ENCODE measurements at places on chromosomes 11 and 22.
A peak's percentile ranks its signal among the peaks of the same experiment; 100 is the strongest.

GRCh38 chr11:32184041-32184722, 93.3 kb downstream of the RCN1 start:
- DNase-seq = no peak

GRCh38 chr11:7665473-7666291, 7.6 kb downstream of the CYB5R2 start:
- DNase-seq = peak; percentile 23

- DNase-seq = no peak
Measured at GRCh38 chr11:121066623-121067022, 34.4 kb upstream of the TECTA start.

- DNase-seq = no peak
Measured at GRCh38 chr22:19203834-19204233, 25.3 kb upstream of the SLC25A1 start.

GRCh38 chr11:66704659-66705360, 24.2 kb downstream of the SPTBN2 start:
- DNase-seq = no peak

DNA sequence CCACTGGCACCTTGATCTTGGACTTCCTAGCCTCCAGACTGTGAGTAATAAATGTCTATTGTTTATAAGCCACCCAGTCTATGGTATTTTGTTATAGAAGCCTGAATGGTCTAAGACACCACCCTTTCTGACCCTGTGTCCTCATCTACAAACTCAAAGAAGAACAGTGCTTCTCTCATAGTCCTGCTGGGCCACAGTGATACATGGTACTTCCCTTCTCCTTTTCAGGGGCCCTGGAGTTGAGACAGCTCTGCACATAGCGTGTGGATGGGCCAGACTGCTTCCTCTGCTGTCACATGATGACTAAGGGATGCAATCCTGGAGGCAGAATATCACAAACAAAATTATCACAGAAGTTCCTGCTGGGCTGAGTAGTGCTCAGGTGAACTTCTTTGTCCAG, 5.0 kb downstream of the KCNJ11 start:
- DNase-seq = no peak

DNA sequence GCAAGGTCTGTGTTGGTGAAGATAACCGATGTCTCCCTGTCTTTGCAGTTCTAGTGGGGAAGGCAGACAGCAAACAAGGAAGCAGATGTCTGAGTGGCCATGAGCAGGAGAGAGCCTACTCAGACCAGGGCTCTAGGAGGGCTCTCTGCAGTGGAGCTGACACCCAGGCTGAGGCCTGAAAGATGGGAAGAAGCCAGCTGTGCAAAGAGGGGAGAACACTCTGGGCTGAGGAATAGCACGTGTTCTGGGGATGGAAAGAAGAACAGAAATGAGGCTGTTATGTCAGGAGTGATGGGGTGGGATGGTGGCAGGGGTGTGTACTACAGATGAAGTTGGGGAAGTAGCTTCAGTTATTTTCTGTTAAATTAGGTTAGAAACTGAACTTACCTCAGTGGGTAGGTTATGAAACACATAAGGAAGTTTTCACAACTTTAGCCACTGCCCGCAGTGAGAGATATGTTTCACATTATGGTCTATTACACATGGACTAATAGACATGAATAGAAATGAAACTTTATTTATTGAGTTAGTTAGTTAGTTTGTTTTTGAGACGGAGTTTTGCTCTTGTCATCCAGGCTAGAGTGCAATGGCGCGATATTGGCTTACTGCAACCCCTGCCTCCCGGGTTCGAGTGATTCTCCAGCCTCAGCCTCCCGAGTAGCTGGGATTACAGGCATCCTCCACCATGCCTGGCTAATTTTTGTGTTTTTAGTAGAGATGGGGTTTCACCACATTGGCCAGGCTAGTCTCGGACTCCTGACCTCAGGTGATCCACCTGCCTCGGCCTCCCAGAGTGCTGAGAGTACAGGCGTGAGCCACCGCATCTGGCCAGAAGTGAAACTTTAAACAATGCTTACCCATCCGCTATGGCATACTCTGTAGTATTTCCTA, 7.8 kb downstream of the DCPS start:
- DNase-seq = no peak

- no peak for DNase-seq
Measured at GRCh38 chr11:12602421-12602820, 71.8 kb upstream of the TEAD1 start.

DNA sequence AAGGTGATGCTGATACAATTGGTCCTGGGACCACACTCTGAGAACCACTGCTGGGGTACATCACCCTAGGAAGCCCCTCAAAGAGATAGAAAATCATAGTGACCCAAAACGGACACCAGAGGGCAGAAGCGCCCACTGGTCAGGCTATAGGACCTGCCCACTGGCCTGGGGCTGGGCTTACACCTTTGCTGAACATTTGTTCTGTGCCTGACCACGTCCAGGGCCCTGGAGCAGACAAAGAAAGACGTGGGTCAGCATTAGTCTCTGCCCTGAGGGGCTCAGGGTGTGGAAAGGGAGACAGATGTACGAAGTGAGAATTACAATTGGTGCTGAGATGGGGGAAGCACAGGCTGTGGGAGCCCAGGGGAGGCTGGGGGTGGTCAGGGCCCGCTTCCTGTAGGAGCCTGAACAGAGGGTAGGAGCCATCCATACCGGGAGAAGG, 14.4 kb upstream of the SERPINH1 start:
- no peak for DNase-seq

DNA sequence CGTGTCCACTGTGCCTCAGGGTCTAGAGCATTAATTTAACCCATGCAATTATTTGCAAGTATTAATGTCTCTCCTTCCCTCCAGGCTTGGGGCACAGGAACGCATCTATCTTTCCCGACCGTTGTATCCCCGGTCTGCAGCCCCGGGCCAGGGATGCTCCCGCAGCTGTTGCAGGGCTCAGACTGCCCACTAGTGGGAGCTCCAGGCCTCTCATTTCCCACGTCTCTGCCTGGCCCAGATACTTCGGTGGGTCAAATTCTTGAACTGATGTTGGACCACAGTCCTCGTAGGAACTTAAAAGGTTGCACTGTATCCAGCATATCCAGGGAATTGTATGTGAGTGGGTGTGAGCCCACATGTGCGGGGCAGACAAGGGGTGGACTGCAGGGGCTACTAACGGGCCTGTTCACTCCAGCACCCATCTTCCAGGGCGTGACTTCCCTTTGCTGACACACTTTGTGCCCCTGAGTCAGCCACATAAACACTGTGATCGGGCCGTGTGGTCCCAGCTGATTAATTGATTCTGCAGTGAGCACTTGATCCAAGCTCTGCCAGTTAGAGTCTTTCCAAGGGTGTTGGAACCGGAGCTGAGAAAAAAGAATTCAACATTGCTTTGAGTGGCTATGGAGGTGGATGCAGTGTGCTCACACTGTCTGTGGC, 451.3 kb downstream of the TBC1D22A start:
- no peak for DNase-seq

DNA sequence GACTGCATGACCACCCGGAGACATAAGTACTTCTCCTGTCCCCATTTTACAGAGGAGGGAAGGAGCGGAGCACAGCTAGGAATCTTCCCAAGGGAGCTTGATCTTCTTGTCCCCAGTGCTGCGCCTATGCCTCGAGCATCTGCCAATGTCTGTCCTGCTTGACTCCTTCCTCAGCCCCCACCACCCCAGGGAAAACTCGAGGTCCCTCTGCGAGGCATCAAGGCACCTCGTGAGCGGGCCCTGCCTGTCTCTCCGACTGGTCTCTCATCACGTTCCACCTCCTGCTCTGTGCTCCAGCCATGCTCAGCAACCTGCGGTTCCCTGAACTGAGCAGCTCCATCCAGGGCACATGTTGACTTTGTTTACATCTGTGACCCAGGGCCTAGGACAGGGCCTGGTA, 2.5 kb downstream of the NCF4 start:
- DNase-seq = no peak

GRCh38 chr22:30079952-30080533, at the start of gene HORMAD2:
TSS of gene HORMAD2 (plus strand) at chr22:30080464. CDS start at chr22:30093953, 13,489 bp downstream.
- DNase-seq = no peak

GRCh38 chr11:117822074-117823033, 2.2 kb downstream of the FXYD2 start:
- no peak for DNase-seq

- no peak for DNase-seq
Measured at GRCh38 chr11:130555251-130555841, 106.9 kb downstream of the ADAMTS15 start.

- DNase-seq = no peak
Measured at GRCh38 chr11:66124564-66124963, 54.5 kb downstream of the PACS1 start.

DNA sequence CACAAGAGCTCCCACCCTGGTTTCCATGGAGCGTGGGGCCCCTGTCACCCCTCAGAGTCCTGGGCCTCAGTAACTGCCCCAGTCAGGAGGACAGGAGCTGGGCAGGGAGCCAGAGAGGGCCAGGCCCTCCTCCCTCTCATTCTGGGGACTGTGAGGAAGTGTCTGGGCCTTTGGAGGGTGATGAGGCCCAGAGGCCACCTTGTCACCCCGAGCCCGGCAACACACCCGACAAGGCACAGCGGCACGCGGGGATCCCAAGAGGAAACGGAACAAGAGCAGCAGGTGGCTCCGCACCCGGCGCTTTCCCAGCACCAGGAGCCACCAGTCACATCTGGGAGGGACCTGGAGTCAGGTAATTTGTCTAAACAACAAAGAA, 72.1 kb downstream of the CELSR1 start:
- no peak for DNase-seq

DNA sequence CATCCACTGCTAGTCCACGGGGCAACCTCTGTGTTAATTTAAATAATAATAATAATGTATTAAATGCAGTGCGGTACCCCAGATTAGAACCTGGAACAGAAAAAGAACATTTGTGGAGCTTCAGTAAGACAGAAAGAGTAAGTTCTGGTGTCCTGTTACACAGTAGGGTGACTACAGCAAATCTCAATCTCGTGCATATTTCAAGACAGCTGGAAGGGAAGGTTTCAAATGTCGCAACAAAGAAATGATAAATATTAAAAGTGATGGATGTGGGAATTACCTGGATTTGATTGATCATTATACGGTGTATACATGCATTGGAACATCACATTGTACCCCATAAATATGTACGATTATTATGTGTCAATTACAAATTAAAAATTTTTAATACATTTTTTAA, 1.7 kb upstream of the RAC2 start:
- no peak for DNase-seq

- no peak for DNase-seq
Measured at GRCh38 chr11:9982127-9982795, 311.8 kb downstream of the SBF2 start.

DNA sequence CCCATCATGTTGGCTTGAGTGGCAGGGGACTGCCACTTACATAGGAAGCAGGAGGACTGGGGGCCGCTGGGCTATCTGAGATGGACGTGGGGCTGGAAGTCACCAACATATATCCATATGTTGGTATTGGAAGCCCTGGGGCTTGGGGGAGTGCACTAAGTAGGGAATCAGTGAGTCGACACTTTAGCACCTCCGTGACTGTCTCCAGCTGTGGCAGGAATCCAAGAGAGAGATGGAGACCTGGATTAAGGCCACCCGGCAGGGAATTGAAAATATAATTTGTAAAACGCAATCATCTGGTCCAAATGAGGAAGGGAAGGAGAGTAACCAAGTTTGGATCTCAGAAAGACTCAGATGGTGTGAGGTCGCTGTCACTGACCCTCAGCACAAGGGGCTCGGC, 68.4 kb downstream of the ELFN2 start:
- DNase-seq = no peak

GRCh38 chr11:92954003-92954402, 15.4 kb upstream of the MTNR1B start:
- DNase-seq = no peak

- no peak for DNase-seq
Measured at GRCh38 chr22:28521451-28521850, 158.2 kb downstream of the TTC28 start.

GRCh38 chr11:16408619-16409018, 52.3 kb upstream of the SOX6 start:
- no peak for DNase-seq

DNA sequence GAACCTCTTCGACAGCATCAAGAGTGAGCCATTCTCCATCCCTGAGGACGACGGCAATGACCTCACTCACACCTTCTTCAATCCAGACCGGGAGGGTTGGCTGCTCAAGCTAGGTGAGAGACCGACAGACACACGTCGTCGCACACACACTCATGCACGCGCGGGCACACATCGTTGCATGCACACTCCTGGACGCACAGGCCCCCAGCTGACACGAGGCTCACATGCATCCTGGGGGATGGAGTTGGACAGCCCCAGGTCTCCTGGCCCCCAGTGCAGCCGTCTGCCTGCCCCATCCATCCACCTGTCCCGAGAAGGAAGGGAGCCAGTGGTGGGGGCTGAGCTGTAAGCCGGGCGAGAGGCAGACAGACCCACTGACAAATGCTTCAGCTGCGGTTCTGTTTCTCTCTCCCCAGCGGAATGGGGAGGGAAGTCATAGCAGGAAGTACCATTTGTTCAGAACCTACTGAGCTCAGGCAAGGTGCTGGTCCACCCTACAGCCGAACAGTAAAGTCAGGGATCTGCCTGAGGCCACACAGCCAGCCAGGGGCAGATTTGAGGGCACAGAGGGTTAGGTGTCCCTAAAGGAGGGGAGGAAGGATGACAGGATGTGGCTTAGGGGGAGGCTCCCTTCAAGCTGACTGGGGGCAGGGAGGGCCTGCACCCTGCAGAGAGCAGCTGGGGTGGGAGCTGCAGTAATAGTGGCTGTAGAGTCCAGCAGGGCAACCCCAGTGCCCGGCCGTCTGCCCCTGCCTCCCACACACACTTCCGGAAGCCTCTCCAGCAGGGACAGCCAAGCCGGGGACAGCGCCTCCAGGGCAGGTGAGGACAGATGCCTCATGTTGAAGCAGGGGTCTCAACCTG, 27.1 kb downstream of the CYTH4 start:
- DNase-seq = no peak

DNA sequence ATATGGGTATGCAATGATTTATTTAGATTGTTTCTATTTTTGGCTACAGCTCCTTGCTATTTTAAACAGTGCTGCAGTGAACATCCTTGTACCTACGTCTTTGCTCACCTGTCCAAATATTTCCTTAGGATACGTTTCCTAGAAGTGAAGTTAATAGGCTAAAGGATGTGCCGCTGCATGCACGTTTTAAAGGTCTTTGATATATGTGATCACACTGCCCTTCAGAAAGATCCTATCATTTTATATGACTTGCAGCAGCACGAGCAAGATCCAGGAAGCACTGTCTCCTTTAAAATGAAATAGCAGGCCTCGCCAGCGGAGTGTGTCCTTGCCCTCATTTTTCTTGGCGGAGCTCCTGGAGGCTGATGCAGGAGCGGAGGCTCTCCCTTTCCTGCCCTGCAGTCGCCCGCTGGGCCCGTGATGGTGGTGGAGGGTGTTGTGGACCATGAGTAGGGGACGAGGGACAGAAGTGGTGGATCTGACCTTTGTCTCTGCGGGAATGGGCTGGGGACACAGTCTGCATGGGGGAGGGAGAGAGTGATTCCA, 19.4 kb downstream of the RPS6KA4 start:
- DNase-seq = no peak
